Osteocyte (in vitro differentiated cells): ENCODE measurements at places on chromosomes 6 and 20. TPM values are rescaled to one million over a fixed set of nuclear protein-coding genes. Genes with fewer than 3 reads are reported as not detected.

The LAMA4 gene
- 209 and 220 TPM in 2 replicates for total RNA-seq

The FERMT1 gene
- 0.27 TPM in 1 of 2 replicates, not detected in the other for total RNA-seq

DNA sequence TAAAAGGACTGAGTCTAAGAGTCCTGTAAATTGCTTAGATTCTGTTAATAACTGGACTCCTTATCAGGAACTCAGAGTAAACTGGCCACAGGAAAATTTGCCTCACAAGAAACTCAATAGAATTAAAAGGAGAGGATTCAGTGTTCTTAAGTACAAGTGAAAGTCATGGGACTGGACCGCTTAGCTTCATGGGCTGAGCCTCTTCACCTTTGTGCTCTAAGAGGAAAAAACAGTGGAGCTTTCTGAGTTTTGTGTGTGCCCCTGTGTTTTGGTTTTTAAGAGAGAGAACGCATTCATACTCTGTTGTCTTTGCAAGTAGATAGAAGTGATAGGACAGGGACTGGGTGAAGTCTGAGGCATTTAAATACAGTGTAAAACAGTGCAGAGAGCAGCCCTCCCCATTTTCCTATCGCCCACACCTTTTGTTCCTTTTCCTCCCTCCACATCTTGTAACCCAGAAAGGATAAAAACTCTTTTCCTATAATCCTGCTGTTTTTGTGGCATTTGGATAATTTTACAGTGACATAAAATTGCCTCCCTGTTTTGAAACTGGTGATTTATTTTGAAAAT lies 49.6 kb downstream of the FOXO3 start:
- H3K4me1 ChIP-seq, result peaks cover 57% of the 10 kb centered on the region
- H3K27me3 ChIP-seq, result no peaks in the 10 kb centered on the region
- H3K4me3 ChIP-seq, result no peak overlapping the region

- H3K4me1 ChIP-seq, result peaks cover 53% of the 10 kb centered on the region
- no peak for DNase-seq
- no peaks in the 10 kb centered on the region for H3K27me3 ChIP-seq
- no peaks in the 10 kb centered on the region for H3K36me3 ChIP-seq
- H3K4me3 ChIP-seq, result peak overlapping the region; percentile 78
Measured at GRCh38 chr6:118708744-118709143, 57.4 kb upstream of the CEP85L start.

DNA sequence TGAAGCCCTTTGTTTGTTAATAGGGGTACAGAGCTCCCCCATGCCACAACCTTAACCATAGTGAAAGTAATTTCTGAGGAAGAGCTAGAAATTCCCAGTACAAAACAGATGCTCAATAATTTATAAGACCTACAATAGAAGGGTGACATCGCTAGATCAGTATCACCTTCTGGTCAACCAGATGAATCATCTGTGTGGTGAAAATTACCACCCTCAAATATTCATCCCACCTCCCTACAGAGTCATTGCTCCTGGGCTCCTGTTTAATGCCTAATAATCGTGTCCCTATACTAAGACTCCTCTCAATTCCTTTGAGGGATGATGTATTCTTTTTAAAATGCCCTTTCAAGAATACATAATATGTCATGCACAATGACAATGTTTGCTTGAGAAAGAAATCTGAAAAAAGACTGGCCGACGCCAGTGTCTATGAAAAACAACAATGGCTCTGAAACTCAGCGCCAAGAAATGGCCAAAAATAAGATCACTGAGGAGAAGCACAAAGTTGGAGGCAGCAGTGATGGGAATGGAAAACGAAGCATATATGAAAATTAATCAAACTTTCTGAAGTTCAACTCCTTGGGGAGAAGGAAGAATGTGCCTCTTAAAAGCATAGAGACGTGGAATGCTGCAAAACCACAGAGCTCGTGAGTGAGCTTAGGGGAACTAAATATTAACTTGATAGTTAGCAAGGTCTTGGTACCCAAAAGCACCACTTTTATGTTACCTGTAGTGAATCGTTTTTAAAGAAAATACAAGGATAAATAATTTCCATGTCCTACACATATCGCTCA lies 11.0 kb upstream of the ADGRF5 start:
- H3K4me3 ChIP-seq, result no peak overlapping the region
- H3K27ac ChIP-seq, result no peak overlapping the region
- H3K27me3 ChIP-seq, result peaks cover 5% of the 10 kb centered on the region

GRCh38 chr20:6094063-6094462 lies 28.8 kb downstream of the FERMT1 start:
- peaks cover 5% of the 10 kb centered on the region for H3K27me3 ChIP-seq
- H3K36me3 ChIP-seq, result no peaks in the 10 kb centered on the region
- H3K4me3 ChIP-seq, result no peak overlapping the region
- no peak for DNase-seq

- peaks cover 7% of the 10 kb centered on the region for H3K27me3 ChIP-seq
- no peak for DNase-seq
- peaks cover 14% of the 10 kb centered on the region for H3K4me1 ChIP-seq
- no peak overlapping the region for H3K4me3 ChIP-seq
- no peaks in the 10 kb centered on the region for H3K36me3 ChIP-seq
- H3K27ac ChIP-seq, result no peak overlapping the region
Measured at GRCh38 chr20:50372770-50373088, 137.5 kb upstream of the PTPN1 start.

DNA sequence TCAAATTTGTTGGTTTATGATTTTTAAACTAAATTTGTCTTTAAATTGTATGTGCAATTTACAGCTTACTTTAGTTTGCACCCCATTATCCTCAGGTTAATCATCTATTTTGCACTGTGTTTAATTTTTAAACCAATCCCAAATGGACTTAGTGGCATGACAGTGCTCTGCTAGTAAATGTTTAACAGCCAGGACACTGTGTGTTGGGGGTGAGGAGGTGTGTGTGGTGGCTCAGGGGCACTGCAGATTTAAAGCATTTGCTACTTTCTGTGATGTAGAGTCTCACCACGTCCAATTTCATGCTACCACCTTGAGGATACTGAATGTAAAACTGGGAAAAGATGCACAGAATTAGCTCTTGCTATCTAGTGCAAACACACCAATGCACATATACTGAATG lies 225.7 kb downstream of the HAO1 start:
- no peak overlapping the region for H3K4me3 ChIP-seq
- no peak for DNase-seq
- H3K27ac ChIP-seq, result no peak overlapping the region

- no peak overlapping the region for H3K4me3 ChIP-seq
- no peaks in the 10 kb centered on the region for H3K27me3 ChIP-seq
- H3K4me1 ChIP-seq, result peaks cover 11% of the 10 kb centered on the region
- H3K27ac ChIP-seq, result no peak overlapping the region
- DNase-seq, result no peak
Measured at GRCh38 chr6:134397676-134398075, 79.8 kb upstream of the SGK1 start.

DNA sequence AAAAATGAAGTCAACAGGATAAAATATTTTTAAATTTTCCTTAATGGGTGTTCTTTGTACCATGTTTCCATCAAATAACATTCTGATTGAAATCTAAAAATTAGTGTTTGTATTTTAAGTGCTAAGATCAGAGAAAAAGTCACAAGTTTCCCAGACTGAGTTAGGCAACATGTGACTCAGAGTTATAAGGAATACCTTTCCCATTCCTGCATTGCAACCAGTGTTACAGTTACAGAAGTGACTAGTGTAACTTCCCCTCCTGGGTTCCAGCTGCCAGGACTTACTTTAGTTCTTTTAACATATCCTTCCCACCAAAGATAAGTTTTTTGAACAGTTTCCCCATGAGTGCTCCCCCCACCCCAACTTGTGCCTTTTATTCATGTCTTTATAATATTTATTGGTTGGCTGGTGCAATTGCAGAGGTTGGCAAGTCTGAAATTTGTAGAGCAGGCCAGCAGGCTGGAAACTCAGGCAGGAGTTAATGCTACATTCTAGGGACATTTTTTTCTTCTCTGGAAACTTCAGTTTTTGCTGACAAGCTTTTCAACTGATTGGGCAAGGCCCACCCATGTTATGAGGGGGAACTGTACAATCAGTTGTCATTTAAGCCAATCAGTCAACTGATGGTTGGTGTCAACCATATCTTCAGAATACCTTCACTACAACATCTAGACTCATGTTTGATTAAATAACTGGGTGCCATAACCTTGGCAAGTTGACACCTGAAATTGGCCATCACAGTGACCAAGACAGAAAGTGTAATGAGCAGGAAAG lies 22.9 kb upstream of the ESR1 start:
- H3K36me3 ChIP-seq, result no peaks in the 10 kb centered on the region
- no peak for DNase-seq
- no peaks in the 10 kb centered on the region for H3K4me1 ChIP-seq
- H3K27me3 ChIP-seq, result peaks cover 4% of the 10 kb centered on the region
- H3K27ac ChIP-seq, result no peak overlapping the region
- no peak overlapping the region for H3K4me3 ChIP-seq

- no peaks in the 10 kb centered on the region for H3K4me1 ChIP-seq
- no peak within 1 kb of the TSS for H3K27ac ChIP-seq
- H3K27me3 ChIP-seq, result peaks cover 9% of the 10 kb centered on the region
- DNase-seq, result no peak
Measured at GRCh38 chr6:110476046-110476849, at the start of gene SLC22A16. TSS of gene SLC22A16 (minus strand) at chr6:110476613. CDS start at chr6:110476574, 39 bp downstream.

DNA sequence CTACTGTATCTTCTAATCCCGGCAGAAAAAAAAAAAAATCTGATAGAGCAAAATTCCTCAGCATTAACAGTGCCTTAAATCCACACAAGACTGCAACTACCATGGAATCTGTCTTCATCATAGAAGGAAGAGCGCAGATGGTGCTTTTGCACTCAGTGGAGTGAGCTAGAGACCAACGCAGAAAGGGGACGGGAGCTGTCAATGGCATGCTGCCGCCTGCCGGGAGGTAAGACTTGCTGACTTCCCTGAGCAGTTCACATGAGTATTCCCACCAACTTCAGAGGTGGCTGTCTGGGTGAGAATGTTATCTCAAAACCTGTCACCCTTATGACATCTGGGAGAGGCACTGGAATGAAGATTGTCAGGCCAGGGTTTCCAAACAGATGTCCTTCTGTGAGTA lies 35.6 kb downstream of the DZANK1 start:
- H3K36me3 ChIP-seq, result no peaks in the 10 kb centered on the region
- H3K27ac ChIP-seq, result no peak overlapping the region
- no peaks in the 10 kb centered on the region for H3K27me3 ChIP-seq
- peaks cover 13% of the 10 kb centered on the region for H3K4me1 ChIP-seq

- H3K27me3 ChIP-seq, result peaks cover 3% of the 10 kb centered on the region
- H3K36me3 ChIP-seq, result peaks cover 5% of the 10 kb centered on the region
- no peak for DNase-seq
- peaks cover 22% of the 10 kb centered on the region for H3K4me1 ChIP-seq
- no peak overlapping the region for H3K4me3 ChIP-seq
Measured at GRCh38 chr20:2604506-2604835, 48.0 kb upstream of the NOP56 start.

- H3K36me3 ChIP-seq, result peaks cover 28% of the 10 kb centered on the region
- H3K4me3 ChIP-seq, result peak overlapping the region; percentile 39
- H3K27me3 ChIP-seq, result no peaks in the 10 kb centered on the region
- H3K4me1 ChIP-seq, result peaks cover 78% of the 10 kb centered on the region
- H3K27ac ChIP-seq, result peak overlapping the region; percentile 98
- no peak for DNase-seq
Measured at GRCh38 chr20:47326658-47327268, 29.7 kb downstream of the ZMYND8 start.

DNA sequence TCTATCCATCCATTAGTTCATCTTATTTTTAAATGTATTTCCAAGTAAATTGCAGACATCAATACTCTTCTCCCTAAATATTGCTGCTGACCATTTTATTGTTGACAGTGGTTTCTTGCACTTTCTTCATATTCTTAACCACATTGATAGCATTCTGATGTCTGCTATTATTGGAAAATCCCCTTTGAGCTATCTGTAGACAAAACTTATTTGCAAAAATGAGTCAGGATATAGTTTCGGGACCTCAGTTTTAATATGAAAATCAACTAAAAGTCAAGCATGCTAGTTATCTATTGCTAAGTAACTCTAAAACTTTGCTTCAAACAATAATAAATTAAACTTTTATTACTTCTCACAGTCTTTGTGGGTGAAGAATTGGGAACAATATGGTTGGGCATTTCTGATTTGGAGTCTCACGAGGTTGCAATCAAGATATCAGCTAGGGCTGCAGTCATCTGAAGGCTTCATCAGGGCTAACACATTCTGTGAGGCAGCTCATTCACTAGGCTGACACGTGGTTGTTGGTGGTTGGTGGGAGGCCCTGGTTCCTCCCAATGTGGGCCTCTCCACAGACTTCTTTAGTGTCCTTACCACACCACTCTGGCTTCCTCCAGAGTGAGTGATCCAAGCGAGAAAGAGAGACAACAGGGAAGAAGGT lies 32.7 kb downstream of the CD109 start:
- no peaks in the 10 kb centered on the region for H3K27me3 ChIP-seq
- H3K27ac ChIP-seq, result no peak overlapping the region
- no peaks in the 10 kb centered on the region for H3K4me1 ChIP-seq
- no peak for DNase-seq
- H3K36me3 ChIP-seq, result peaks cover 2% of the 10 kb centered on the region

DNA sequence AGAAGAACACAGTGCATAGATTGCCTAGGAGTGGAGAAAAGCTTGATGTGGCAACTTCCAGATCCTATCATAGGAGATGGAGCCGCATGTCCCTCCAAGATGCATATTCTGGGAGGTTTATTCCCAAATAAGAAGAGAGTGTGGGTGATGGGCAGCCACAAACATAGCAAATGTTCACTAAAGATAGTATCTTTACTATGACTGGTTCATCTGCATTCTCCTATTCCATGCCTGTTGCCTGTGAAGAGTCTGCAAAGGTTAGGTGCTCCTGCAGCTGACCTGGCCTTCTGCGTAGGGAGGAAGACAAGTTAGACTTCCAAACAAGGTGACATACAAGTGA lies 14.5 kb upstream of the CCN6 start:
- H3K4me3 ChIP-seq, result no peak overlapping the region
- H3K4me1 ChIP-seq, result peaks cover 28% of the 10 kb centered on the region
- no peak overlapping the region for H3K27ac ChIP-seq
- DNase-seq, result no peak

GRCh38 chr6:82693094-82693493 lies 329.5 kb downstream of the TPBG start:
- H3K4me1 ChIP-seq, result no peaks in the 10 kb centered on the region
- DNase-seq, result no peak
- H3K36me3 ChIP-seq, result no peaks in the 10 kb centered on the region

DNA sequence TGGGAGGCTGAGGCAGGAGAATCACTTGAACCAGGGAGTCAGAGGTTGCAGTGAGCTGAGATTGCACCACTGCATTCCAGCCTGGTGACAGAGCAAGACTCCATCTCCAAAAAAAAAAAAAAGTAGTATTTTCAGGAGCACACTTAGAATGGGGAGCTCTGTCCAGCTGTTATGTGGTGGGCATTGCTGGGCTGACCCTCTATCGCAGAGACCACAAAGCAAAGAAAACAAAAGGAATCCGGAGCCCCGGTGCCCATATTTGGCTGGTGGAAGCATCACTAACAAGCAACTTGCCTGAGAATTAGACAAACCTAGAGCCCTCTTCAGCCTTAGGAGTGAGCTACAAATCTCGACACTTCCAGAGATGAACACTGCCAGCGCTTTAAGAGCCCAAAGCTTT lies 137.3 kb upstream of the GPR6 start:
- no peaks in the 10 kb centered on the region for H3K27me3 ChIP-seq
- no peaks in the 10 kb centered on the region for H3K4me1 ChIP-seq
- no peak for DNase-seq

DNA sequence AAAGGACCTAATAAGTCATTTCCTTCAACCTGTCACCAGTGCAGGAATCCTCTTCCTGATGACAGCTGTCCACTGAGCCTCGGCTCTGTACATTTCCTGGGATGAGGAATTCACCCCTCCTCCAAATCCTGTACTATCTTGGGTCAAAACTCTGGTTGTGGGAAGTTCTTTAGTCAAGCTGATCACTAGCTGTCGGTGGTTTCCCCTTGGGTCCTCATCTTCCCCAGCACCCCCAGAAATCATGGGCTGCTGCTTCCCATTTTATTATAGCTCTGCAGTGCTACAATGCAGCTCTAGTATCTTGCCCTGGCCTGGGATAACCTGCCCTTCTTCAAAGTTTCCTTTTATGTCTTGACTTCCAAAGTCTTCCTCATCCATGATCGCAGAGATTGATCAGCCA lies 14.6 kb upstream of the ADA start:
- H3K4me1 ChIP-seq, result peaks cover 6% of the 10 kb centered on the region
- H3K27me3 ChIP-seq, result peaks cover 16% of the 10 kb centered on the region
- no peak overlapping the region for H3K4me3 ChIP-seq
